ENCODE measurements at places on chromosomes 13 and 19. TPM values are rescaled to one million over a fixed set of nuclear protein-coding genes. Genes with fewer than 3 reads are reported as not detected.

DNA sequence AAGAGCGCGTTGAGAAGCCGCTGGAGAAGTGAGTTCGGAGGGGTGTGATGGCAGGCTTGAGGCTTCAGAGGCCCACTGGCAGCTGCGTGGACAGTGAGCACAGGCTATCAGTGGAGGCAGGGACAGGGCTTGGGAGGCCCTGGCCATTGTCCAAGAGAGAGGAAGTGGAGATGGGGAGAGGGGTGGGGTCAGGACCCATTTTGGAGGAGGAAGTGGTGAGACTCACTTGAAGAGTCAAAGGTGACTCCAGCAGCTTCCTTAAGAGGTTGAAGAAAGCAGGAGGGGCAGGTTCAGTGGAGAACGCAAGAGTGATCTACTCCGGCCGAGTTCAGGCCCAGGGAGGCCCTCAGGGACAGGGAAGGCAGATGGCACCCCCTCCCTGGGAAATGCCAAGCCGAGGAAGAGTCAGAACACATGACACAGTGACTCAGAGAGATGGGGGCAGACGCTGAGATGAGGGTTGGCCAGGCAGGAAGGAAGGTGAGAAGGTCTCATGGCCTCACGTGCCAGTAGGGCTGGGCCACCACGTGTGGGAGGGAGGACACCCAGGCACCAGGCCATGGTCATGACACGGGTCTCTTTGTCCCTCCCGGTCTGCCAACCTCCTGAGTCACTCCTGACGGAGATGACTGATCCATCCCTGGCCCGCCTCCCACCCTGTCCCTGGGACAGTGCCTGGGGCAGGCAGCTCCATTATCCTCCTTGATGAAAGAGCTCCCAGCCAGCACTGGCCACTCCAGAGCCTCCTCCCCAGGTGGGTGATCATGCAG lies 10.1 kb upstream of the CD22 start:
- ATAC-seq: peak; percentile 94

GRCh38 chr19:38142176-38143035 lies 81.6 kb downstream of the DPF1 start:
- peak; percentile 55 for ATAC-seq

The SLC17A7 gene
- total RNA-seq: not detected

- ATAC-seq: no peak
Observed at GRCh38 chr13:41842036-41842620, 118.8 kb downstream of the VWA8 start.

DNA sequence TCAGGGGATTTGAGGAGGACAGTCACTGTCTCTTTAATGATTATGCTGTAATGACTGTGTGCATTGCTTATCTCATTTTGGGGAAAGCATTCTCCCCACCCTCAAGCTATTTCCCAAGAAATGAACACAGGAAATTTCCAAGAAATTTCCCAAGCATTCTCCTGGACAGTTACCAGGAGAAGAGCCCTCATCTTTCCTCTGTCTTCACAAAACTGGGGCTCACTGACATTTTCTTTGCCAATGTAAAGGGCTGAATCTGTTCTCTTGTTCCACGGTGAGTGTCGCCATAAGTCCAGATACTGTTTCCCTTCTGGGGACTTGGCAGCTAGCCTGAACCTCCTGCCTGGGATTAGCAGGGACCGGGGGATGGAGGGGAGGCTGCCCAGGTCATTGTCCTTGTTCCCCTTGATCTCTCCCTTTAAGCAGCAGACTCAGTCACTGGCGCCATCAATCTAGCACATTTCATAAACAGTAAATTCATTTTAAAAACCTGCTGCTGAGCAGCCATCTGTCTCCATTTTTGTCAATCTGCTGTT lies 172.8 kb downstream of the DNAJC15 start:
- no peak for ATAC-seq

- no peak for ATAC-seq
Observed at GRCh38 chr13:46544811-46545210, 8.2 kb upstream of the LRCH1 start.

DNA sequence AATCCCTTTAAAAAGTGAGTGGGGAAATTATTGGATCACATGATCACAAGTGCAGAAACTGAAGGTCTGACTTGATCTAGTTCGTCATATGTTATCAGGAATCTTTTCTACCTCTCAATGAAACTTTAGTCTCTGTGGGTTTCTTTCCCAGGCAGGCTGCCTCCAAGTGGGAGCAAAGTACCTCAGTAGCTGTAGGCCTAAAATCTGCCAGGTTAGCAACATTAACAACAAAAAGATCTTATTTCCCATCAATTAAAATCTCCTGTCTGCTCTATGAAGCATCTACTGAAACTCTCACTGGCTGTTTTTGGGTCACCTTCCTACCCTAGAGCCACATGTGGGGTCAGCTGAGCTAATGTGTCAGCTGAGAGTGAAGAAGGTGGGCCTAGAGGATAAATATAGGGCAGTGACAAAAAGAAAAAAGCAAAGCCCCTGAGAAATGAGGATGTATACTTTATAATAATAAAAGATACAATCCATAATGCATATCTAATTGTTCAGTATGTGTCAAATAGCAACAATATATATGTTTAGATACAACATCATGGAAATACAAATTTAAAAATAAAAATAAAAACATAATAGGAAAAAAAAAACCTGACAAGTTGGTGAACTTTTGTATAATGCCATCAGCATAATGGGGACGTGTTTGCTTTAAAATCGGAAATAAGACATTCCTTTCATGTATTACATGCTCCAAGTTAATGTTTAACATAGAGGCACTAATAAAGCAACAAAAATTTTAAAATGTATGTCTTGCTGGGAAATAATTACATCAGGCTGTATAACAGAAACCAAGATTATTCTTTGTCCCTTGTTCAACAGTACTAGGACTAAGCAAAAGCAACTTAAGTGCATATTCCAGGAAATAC lies 141.1 kb downstream of the GPC5 start:
- no peak for ATAC-seq

GRCh38 chr19:39199025-39199424 lies 2.3 kb downstream of the NCCRP1 start:
- peak; percentile 28 for ATAC-seq

The PCSK4 gene
- 1.2 TPM for total RNA-seq

GRCh38 chr19:4508698-4509097 lies 9.6 kb downstream of the PLIN4 start:
- ATAC-seq: no peak

The ZSCAN4 gene
- total RNA-seq: not detected

DNA sequence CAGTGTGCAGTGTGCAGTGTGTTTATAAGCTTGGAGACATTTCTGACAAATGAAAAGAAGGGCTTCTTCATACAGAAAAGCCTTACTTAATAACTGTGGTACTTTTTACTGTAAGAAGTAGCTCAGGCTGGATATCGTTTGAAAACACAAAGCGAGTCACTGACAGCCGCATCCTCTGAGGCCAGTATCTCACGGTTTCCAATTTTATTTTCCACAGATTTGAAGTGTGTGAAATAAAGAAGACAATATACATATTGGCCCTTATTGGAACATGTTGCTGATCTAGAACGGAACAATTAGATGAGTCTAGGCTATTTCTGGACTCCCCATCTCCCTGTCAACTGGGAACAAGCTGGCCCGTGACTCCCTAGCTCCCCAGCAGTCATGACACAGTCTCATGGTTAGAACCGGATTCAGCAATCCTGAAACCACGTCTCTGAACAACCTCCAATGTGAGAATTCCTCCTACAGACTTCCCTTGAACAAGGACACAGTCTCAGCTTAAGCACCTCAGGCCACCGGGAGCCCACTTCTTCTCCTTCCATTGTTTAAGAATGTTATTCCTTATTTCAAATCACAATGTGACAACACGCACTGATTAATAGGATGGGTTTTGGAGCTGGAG lies 484.5 kb downstream of the COG6 start:
- ATAC-seq: no peak

The TM9SF2 gene
- 57.5 TPM for total RNA-seq

- ATAC-seq: no peak
Observed at GRCh38 chr13:111984349-111984748, 82.6 kb upstream of the SOX1 start.

The KLK2 gene
- total RNA-seq: not detected

The CCDC159 gene
- 7.4 TPM for total RNA-seq

DNA sequence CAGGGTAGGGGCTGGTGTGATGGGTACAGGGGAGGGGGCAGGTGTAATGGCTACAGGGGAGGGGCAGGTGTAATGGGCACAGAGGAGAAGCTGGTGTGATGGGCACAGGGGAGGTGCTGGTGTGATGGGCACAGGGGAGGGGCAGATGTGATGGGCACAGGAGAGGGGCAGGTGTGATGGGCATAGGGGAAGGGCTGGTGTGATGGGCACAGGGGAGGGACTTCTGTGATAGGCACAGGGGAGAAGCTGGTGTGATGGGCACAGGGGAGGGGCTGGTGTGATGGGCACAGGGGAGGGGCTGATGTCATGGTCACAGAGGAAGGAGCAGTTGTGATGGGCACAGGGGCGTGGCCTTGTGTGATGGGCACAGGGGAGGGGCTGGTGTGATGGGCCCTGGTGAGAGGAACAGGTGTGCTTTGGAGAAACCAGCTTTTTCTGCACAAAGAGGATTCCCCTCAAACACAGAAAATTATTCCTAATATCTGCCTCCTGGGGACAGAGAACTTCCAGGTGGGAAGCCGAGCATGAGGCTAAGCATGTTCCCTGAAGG lies 38.6 kb upstream of the POP4 start:
- ATAC-seq: no peak

DNA sequence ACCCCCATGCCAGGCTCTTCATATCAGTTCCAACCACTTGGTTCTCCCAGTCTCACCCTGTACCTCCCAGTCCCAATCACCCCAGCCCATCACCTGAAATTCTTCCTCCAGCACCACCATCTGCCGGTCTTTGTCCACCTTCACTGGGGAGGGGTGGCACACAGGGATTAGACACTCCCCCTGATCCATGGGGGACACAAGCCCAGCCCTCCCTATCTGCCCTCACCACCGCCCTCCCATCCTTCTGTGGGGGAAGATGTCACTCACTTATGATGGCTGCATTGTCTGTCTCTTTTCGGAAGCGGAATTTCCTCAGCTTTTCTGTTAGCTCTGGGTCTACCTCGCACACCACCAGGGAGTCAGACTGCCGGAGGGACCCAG lies 685 bp downstream of the GMFG start:
- ATAC-seq: peak; percentile 10

DNA sequence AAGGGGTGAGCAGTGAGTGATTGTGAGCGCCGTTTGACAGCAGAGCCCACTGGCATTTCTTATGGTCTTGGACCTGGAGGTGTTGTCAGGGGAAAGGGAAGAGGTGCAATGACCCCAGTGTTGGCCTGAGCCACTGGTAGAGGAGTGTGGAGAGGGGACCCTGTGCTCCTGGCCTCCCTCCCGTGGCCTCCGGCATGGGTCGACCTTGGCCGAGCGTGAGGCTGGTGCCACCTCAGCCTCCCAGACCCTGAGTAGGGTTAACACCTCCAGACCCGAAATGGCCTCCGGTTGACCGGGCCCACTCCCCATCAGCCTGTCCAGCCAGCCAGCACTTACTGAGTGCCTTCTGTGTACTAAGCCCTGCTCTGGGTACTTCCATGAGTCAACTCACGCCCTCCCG lies 6.5 kb downstream of the TRAPPC5 start:
- peak; percentile 31 for ATAC-seq

The INSR gene
- 6.9 TPM for total RNA-seq

GRCh38 chr13:40776681-40777165 lies 5.7 kb upstream of the MRPS31 start:
- ATAC-seq: peak; percentile 65

- no peak for ATAC-seq
Observed at GRCh38 chr13:75103976-75104375, 378.0 kb downstream of the TBC1D4 start.

DNA sequence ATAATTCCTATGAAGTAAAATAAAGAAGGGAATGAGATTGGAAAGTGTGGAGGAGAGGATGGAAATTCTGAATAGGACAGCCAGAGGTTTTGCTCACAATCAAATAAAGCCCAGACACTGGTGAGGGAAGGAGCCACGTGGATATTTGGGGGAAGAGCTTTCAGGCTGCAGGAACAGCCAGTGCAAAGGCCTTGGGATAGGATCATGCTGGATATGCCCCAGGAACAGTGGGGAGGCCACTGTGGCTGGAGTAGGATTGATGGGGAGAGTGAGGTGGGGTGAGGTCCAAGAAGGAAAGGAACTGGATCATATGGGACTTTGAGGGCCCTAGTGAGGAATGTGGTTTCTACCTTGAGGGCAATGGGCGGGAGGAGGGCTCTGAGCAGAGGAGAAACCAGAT lies 4.1 kb upstream of the FXYD5 start:
- ATAC-seq: no peak

GRCh38 chr13:33728271-33729037 lies 89.5 kb upstream of the RFC3 start:
- ATAC-seq: peak; percentile 47

- ATAC-seq: peak; percentile 46
Observed at GRCh38 chr13:94997126-94997525, 284.8 kb upstream of the SOX21 start.

GRCh38 chr13:46721054-46721453 lies 75.9 kb downstream of the ESD start:
- no peak for ATAC-seq

The GRK1 gene
- total RNA-seq: not detected

DNA sequence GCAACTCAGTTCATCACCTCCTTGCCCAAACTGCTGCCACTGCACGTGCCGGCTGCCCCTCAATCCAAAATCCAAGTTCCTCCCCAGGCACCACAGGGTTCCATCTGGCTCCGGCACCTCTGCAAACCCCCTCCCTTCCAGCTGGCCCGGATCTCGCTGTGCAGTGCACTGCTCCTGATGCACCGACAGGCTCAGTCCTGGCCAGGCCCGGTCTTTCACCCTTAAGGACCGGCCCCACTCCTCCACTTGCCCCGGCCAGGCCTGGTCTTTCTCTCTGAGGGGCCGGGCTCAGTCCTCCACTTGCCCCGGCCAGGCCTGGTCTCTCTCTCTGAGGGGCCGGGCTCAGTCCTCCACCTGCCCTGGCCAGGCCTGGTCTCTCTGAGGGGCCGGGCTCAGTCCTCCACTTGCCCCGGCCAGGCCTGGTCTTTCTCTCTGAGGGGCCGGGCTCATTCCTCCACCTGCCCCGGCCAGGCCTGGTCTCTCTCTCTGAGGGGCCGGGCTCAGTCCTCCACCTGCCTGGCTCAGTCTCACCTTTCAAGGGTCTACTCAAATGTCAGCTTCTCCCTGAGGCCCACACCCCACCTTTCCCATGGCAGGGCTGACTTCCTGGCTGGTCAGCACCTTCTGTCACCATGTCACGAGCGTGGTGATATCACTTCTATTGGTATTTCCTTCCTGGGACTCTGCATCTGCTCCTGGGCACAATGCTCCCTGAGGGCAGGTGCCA lies 6.9 kb downstream of the ZNF787 start:
- ATAC-seq: no peak

The LRRC8E gene
- total RNA-seq: 11.6 TPM

GRCh38 chr13:111938741-111939665 lies 127.9 kb upstream of the SOX1 start:
- ATAC-seq: no peak
